CD4-positive, alpha-beta T cell (primary cell): ENCODE measurements at places on chromosomes 13 and 19.

GRCh38 chr19:31285744-31286143 is 63.5 kb downstream of the TSHZ3 start:
- DNase-seq = no peak

DNA sequence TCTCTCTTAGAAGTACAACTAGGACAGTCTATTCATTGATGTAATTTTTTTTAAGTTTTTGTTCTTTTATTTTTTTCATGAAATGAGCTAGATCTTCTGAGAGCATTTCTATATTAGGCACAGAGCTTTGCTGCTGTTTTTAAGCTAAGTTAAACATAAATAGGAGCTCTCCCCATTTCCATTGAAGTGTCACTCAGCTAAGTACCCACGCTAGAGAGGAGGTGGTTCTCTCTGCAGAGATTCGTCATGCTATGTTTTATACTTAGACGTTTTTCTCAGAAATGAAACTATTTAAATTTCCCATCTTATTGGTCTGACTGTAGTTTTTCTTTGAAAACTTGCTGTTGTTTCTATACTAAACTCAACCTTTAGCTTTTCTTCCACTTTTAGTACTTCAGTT is 271.5 kb downstream of the PCDH9 start:
- no peak for DNase-seq

GRCh38 chr13:98930151-98930591 is 47.7 kb downstream of the DOCK9 start:
- no peak for DNase-seq

- DNase-seq = no peak
Measured at GRCh38 chr13:111846391-111847159, 220.4 kb upstream of the SOX1 start.

DNA sequence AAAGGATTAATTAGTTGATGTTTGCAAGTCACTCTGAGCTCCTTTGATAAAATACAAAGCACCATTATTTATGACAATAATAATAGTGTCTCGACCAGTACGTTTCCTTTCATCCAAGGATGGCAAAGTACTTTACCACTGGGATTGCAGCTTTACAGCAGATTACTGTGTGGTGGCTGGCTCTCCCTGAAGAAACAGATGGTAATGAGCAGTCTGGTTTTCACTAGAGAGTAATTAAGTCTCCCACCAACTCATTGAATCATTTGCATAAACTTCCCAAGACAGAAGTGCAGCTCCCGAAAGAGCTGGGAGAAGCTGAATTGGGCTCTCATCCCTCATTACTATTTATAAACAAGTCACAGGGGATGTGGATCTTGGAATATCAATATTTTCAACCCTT is 48.7 kb downstream of the KLF5 start:
- no peak for DNase-seq

GRCh38 chr13:49869519-49869918 is 66.6 kb downstream of the SPRYD7 start:
- DNase-seq = no peak

GRCh38 chr13:82962397-82962796 is 919.9 kb downstream of the SLITRK1 start:
- no peak for DNase-seq
